ENCODE measurements at places on chromosomes 7 and 10. TPM values are rescaled to one million over a fixed set of nuclear protein-coding genes. Genes with fewer than 3 reads are reported as not detected.

DNA sequence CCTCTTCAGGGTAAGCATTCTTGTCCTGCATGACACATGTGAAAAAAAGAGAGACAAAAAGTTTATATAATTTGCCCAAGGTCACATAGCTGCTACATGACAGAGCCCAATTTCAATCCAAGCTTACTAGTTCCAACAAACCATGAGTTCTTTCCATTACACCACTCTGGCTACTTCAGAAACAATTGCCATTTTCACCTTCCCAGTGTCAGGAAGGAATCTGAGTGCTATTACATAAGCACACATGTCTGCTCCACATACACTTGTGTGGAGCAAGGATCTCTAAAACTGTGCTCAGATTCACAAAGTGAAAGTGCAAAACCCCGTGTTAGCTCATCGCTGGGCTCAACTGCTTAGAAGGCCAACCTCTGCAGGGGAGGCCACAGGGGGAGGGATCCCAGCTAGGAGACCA is 356.2 kb upstream of the NFE2L3 start:
- no peak for DNase-seq

GRCh38 chr7:143882604-143883078 is 19.3 kb downstream of the TCAF1 start:
- DNase-seq: no peak

GRCh38 chr7:2078899-2079298 is 153.8 kb downstream of the MAD1L1 start:
- DNase-seq: no peak

DNA sequence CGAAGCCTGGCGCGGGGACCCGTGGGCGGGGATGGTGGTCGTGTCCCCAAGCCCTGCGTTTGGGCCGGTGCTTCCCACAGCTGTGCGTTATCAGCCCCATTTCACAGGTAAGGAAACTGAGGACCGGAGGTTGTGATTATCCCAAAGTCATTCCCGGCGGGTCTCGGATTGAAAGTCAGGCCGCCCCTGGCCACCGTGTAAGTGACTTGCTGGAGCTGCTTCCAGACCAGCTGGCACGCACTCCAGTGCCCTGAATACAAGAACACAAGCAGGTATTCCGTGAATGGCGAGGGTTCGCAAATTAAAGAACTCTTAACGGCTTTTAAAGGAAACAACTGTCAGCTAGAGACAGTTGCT is 675 bp upstream of the ATE1 start:
- DNase-seq: no peak

- DNase-seq: no peak
Observed at GRCh38 chr7:70114806-70115205, 516.5 kb downstream of the AUTS2 start.

GRCh38 chr10:121696854-121697253 is 98.6 kb upstream of the FGFR2 start:
- DNase-seq: no peak

DNA sequence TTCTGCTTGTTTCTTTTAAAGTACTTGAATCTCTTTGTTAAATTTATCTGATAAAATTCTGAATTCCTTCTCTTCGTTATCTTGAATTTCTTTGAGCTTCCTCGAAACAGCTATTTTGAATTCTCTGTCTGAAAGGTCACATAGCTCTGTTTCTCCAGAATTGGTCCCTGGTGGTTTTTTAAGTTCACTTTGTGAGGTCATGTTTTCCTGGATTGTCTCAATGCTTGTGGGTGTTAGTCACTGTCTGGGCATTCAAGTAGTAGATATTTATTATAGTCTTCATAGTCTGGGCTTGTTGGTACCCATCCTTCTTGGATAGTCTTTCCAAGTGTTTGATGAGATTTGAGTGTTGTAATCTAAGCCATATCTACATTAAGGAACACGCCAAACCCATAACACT is 1060.6 kb downstream of the LRMDA start:
- no peak for DNase-seq

DNA sequence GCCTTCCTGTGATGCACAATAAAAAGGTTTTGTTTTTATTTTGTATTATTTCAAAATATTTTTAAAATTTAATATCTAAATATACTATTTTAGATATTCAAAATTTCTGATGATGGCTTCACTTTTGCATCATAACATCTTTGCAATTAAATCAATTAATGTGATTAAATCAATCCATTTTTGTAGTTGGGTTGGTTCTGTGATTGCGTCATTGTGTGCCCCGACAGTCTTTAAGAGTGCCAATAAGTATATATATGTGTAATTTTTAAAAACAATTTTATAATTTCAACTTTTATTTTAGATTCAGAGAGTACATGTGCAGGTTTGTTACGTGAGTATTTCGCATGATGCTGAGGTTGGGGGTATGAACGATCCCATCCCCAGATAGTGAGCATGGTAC is 70.5 kb downstream of the SEPTIN14 start:
- no peak for DNase-seq

CALY gene
- total RNA-seq: not detected

NAPEPLD gene
- 0.94 TPM for total RNA-seq

SORCS1 gene
- total RNA-seq: not detected
